Right lobe of liver (tissue), 6 donors: ENCODE measurements at places on chromosomes 2 and 18.

DNA sequence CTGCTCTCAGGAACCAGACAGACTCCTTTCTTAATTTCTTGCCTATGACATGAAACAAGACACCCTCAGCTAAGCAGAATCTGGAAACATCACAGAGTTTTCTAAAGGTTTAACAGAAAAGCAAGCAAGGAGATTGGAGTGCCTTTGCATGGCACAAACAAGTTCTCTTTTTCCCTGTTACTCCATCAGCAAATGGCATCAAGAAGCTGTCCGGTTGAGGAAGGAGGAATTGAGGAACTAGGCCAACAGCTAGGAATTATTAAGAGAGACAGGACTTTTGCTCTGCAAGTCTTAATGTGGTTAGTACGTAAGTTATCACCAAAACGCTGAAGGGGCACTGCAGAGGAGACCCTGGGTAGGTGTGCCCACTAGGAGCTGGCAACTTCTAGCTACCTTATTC lies 53.2 kb downstream of the NEB start:
- no peak for DNase-seq

- no peak for DNase-seq
These were observed 236.2 kb downstream of the IKZF2 start for GRCh38 chr2:212915121-212915782.

DNA sequence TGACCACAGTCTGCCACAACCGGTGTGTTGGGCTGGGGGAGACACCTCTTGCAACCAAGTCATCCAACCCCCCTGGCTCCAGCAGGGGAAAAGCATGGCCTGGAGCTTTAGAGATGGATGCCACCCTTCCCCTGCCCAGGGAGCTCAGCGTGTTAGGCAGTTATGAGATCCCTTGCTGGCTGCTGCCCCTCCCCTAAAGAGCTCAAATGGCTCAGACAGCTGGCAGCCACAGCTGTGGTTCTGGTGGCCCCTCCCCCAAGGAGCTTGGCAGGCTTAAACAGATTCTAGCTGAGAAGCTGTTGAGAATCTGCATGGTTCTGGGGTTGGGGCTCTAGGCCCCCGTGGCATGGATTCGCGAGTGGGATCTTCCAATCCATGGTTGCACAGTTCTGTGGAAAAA lies 64.7 kb downstream of the TEX51 start:
- no peak for DNase-seq

- DNase-seq = no peak
These were observed 592.2 kb upstream of the SYT4 start for GRCh38 chr18:43869451-43870008.

DNA sequence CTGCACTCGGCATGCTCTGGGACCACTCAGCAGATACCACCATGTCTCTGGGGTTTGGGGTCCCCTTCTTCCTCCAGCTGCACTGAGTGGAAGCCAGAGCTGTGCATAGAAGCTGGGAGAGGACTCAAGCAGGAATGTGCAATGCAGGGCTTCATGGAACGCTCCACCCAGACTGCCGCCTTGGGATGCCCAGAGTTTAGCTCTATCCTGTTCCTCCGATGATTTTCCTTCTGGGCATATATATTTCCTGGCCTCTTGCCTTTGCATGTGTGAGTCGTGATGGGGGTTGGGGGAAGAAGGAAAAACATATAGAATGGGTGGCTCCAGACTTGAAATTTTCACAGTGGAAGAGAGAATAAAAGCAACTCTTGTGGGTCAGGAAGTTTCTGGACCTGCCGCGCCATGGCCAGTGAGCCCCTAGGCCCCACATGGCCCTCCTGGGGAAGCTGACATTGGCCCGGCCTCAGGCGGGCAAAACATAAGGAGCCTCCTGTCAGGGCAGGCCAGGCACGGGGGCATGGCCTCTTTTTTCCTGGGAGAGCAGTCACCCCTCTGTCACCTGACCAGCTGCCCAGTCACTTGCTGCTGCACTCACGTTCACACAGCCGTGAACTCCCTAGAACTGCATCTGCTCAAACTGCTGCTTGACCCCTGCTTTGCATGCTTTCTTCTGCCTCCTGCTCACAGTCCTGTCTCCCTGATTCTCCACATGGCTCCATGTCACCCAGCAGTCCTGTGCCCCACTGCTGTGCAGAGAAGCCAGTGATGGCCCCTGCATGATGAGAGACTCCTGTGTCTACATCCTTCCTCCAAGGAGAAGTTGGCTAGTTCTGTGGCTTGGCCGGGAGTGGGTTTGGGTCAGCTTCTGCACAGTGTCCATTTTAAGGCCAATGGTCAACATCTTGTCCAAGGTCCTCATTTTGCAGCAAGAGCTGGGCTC lies 197.8 kb downstream of the CTIF start:
- no peak for DNase-seq

- peak; percentile 95 for DNase-seq
These were observed 18.0 kb downstream of the MBP start for GRCh38 chr18:77114415-77115191.

DNA sequence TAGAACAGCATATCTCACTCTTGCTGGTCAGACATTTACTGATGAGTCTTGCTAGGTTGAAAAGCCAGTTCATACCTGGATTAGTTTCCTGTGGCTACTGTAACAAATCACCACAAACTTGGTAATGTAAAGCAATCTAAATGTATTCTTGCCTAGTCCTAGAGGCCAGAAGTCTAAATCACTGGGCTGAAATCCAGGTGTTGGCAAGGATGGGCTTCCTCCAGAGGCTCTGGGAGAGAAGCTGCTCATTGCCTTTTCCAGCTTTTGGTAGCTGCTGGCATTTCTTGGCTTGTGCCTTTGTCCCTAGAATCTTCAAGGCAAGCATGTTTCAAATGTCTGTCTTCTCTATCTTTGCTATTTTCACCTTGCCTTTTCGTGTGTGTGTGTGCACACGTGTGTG lies 62.3 kb upstream of the MAP4K3 start:
- no peak for DNase-seq

- no peak for DNase-seq
These were observed 27.6 kb downstream of the NMUR1 start for GRCh38 chr2:231502596-231502995.
